ENCODE measurements at places on chromosomes 1 and 21.
A peak's percentile ranks its signal among the peaks of the same experiment; 100 is the strongest.

- DNase-seq = no peak
Measured at GRCh38 chr1:208455821-208456220, 211.6 kb upstream of the PLXNA2 start.

GRCh38 chr1:41485605-41486004, 1.1 kb upstream of the EDN2 start:
- DNase-seq = peak; percentile 24

- no peak for DNase-seq
Measured at GRCh38 chr1:172647110-172647564, 11.8 kb upstream of the FASLG start.

DNA sequence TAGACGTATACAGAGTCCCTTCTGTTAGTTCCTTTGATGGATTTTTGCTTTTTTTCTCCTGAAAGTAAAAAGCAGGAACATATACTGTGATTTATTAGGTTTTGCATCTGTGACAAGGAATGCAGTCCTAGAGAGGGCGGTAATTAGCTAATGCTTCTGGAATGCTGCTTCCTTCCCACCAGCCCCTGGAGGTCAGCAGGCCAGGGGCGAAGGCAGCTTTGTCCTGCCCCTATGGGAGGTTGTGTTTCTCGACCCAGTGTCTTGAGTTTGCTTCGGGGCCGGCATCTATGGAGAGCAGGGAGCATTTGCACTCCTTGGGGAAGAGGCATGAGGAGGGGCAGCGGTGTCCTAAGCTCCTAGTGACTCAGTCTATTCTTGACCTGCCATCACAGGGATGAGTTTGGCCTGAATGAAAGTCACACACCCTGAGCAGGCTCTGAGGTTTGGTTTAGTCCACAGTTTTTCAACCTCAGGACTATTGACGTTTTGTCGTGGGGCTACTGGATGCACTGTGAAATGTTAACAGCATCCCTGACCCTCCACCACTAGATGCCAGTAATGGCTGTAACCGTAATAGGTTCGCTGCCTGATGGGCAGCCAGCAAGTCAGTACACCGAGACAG, 85.0 kb upstream of the KCNJ15 start:
- no peak for DNase-seq

DNA sequence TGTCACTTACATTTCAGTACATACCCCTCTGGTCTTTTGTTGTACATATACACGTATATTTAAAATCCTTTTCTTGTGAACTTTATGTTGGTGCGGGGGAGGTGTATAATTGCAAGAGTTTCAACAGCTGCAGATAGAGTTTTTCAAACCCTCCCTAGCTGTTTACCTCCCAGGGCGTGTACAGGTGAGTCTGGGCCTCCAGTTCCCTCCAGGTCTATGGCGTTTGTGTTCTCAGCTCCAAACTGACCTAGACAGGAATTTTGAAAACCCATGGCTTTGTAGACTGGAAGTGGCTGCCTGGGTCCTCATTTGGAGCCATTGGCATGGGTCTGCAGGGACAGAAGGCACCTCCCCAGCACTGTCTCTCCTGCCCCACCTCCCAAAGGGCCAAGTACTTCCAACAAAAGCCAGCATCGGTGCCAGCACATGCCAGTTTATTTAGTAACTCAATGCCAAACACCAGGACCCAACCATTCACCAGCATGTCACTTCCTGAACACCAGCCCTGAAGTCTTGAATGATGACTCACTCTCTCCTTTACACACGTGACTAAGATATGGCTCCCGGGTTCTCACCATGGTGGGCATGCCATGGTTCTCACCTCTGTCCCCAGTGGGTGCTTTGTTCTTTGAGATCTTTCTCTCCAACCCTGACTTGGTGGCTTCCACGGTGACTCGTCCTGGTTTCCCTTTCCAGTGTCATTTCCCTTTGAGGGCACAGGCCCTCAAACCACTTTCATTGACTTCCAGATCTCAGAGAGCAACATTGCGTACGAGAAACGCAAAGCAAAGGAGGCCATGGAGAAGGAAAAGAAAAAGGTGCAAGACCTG, 57.3 kb upstream of the EFHD2 start:
- DNase-seq = peak; percentile 41

GRCh38 chr1:192401825-192402224, 85.0 kb downstream of the RGS21 start:
- no peak for DNase-seq

GRCh38 chr1:71853360-71853759, 429.0 kb downstream of the NEGR1 start:
- no peak for DNase-seq

DNA sequence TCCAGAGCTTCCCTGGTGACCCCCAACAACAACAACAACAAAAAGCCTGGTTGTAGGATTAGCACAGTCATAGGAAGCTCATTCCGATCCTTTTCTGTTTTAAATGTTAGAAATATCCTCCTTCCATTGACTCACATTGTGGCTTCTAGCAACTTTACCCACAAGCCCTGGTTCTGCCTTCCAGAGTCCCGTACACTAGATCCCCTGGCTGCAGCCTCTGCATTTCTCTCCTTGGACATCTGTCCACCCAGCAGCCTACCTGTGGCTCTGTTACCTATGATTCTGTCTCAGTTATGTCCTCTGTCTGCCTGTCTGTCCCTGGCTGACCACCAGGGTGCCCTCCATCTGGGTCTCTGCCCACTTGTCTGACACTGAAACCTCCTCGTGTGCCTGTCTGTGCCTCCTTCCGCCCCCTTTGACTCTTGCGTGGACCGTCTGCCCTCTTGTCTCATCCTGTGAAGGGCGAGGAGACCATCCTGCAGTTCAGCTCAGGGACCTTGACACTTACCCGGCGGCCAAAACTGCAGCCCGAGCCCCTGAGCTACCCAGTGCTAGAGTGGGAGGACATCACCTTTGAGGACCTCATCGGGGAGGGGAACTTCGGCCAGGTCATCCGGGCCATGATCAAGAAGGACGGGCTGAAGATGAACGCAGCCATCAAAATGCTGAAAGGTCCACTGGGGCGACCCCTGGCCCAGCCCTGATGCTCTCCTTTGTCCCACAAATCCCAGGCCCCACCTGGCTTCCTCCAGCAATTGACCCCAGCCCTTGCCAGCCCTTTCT, 16.1 kb downstream of the TIE1 start:
- no peak for DNase-seq

DNA sequence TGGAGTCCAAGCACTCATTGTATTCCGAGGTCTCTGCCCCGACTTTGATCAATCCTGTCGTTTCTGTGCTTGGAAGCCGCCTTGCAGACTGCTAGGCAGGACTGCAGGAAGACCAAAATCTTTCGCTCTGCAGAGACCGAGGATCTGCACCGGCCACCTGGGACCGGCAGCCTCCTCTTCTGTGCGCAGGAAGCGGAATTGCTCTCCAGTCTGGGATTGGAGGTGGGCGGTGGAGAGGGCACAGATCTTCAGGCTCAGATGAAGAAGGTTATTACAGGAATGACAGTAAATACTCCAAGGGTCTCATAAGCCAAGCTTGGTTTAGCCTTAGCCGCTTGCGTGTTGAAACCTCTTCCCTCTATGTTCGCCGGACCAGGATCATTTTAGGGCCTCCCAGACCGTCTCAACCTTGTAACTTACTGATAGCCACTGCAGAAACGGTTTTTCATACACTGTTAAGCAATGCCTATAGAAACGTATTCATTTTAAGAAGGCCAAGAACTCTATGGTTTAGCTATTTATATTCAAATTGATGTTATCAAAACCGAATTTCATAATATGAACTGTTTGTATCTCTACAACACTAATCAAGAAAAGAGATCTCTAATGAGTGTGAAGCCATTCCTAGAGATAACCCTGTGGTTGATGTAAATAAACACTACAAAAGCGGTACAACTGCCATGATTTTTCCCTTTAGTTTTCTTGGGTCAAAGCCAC, 1.1 kb downstream of the MIA3 start:
- peak; percentile 22 for DNase-seq

DNA sequence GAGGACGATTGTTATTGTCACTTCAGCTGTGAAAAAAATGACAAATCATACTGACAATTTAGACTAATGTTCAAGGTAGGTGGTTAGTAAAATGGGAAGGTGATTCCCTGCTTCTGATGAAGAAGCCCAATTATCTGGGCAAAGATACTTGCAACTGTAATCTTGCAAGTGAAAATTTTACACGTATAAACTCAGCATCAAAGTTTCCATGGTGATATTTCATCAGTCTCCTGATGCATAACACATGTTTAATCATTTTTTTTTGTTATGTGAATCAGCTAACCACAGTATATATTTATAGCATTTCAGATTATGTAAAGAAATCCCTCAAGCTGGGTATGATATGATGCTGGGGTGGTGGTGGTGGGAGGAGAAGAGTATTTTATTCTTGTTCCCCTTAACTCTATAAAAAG, 16.4 kb upstream of the KCNK1 start:
- no peak for DNase-seq

GRCh38 chr1:30415171-30415940, 308.0 kb downstream of the MATN1 start:
- no peak for DNase-seq

DNA sequence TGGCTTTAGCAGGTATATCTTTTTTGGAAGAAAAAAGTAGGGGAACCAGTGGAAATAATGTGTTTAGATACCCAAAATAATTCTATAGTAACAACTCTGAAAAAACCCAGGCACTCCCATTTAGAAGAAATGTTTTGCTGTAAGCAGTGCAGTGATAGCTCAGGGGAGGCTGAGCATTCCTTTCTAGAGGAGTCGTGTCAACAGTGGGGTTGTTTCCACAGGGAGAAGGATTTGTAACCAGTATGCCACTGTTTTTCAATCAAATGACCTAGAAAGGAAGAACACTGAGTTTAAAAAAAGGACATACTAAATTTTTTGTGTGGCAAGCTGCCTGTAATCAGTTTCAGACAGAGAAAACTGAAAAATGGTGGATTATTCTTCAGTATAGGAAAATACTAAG, 2.4 kb downstream of the PGD start:
- no peak for DNase-seq

DNA sequence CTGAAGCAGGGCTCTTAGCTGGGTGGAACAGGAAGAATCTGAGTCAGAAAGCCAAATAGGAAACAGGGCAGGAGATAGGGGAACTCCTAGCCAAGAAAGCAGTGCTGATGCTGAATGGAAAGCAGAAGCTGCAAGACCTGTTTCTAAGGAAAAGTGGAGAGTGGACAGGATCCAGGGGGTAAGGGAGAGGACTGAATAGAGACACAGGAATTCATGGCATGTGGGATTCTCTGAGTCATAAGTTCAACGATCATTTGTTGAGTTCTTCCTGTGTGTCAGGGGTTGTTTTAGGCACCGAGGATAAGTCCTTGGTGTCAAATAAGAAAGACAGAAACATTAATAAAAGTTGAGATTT, 153.8 kb upstream of the FGGY start:
- DNase-seq = peak; percentile 84

DNA sequence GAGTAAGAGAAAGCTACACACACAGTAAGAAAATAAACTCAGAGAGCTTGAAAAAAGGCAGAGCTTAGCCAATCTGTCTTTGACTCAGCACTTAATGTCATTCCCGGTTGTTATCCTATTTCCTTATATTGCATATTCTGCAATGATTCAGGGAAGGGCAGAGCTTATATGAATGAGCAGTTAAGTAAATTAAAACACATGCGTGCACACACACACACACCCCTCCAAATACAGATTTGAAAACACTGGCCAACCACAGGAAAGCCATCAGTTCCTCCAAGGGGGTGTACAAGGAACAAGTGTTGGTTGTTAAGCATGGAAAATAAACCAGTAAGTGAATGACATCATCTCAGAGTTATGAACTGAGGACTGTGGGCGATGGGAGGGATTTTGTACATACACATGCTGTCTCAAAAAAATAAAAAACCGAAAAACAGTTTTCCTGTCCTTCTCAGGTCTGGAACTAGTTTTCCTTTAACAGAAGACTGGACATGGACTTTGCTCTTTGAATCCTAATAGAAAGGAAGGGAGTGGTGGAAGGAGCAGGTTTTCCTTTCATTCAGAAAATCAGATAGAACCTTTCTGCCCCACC, 1.0 kb downstream of the IQGAP3 start:
- DNase-seq = peak; percentile 69

- DNase-seq = no peak
Measured at GRCh38 chr1:37243368-37244082, 209.2 kb upstream of the GRIK3 start.

DNA sequence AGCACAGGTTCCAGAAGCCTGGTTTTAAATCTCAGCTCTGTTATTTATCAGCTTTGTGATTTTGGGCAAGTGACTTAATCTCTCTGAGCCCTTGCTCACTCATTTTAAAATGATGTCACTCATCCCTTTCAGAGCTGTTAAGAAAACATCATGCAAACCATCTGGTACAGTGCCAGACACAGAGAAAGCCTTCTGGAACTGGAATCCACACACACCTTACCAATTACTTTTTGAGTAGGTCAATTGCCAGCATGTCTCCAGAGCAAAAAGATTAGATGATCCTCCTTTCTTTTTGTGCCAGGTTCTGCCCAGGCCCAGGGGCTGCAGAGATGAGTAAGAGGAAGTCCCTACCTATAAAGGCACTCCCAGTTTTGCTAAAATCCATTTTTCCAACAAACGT, 61.3 kb downstream of the ROR1 start:
- DNase-seq = no peak

DNA sequence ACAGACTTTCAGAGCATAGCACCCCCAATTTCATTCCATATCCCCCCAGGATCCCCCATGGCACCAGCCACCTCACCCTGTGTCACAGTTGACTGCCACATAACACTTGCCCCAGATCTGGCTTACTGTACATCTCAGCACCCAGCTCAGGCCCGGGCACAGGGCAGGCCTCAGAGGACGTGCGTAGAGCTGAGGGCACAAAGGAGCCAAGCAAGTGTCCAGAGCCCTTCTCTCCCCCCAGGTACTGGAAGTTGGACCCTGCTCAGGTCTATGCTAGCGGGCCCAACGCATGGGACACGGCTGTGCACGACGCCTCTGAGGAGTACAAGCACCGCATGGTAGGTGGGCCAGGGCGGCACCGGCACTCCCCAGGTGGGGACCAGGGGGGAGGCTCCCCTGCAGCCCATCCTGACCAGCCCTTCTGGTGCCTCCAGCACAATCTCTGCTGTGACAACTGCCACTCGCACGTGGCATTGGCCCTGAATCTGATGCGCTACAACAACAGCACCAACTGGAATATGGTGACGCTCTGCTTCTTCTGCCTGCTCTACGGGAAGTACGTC, 8.0 kb upstream of the SYTL1 start:
- DNase-seq = no peak

- DNase-seq = no peak
Measured at GRCh38 chr21:45019076-45019886, 55.1 kb upstream of the ADARB1 start.

Measured in suppressor macrophage treated with lipopolysaccharide for 4 hours (primary cell).